ENCODE measurements at places on chromosomes 1 and 21.

DNA sequence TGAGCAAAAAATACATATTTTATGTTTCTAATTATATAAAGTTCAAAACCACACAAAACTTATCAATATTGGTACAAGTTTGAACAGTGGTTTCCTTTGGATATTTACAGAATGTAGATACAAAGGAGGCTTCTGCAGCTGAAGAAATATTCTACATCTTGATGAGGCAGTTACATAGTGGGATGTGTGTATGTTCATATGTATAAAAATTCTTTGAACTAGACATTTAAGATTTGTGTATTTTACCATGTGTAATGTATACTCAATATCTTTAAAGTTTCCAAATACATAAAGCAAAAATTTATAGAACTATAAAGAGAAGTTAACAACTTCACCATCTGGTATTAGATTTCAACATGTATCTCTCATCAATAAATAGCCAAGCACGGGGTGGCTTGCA is 80.7 kb upstream of the TNFSF4 start:
- DNase-seq = no peak

DNA sequence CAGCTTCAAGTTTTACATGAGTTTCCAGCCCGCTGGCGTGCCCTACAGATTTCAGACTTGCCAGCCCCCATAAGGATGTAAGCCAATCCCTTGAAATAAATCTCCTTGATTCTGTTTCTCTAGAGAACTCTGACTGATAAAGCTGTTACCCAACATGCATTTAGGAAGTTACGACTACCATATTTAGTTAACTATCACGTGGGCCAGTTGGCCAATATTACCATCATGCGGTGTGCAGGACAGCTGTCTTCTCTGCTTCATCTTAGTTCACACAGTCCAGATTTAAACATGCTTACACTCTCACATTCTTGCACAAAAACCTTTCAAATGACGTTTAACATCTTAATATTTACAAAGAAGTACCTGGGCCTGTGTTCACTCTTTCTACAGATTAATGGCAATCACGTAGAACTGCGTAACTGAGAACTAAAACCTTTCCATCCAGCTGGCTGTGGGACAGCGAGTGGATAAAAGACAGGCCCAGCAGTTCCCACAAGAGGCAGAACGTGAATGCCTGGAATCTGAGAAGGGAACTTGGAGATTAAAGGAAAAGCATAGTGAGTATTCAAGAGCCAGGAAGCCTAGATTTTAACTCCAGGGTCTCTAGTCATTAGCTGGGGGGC is 20.8 kb downstream of the FAM177B start:
- no peak for DNase-seq

- DNase-seq = no peak
Observed at GRCh38 chr1:88052167-88052566, 631.9 kb upstream of the PKN2 start.

DNA sequence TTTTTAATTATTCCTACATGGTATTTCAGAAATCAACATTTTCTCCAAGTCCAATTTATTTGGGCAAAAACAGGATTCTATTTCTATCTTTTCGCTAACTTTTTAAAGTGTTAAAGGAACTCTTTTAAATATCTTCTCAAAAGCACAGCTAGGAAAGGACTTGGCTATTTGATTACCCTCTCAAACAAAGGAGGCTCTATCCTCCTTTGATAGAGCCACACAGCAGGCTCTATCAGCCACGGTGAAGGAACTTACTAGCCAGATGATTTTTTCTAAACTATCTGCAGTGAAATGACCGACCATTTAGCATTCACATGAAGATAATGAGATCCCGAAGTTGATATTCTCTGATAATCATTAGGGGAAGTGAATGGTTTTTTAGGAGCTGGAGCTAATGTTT is 9.1 kb downstream of the ANGPTL7 start:
- no peak for DNase-seq

DNA sequence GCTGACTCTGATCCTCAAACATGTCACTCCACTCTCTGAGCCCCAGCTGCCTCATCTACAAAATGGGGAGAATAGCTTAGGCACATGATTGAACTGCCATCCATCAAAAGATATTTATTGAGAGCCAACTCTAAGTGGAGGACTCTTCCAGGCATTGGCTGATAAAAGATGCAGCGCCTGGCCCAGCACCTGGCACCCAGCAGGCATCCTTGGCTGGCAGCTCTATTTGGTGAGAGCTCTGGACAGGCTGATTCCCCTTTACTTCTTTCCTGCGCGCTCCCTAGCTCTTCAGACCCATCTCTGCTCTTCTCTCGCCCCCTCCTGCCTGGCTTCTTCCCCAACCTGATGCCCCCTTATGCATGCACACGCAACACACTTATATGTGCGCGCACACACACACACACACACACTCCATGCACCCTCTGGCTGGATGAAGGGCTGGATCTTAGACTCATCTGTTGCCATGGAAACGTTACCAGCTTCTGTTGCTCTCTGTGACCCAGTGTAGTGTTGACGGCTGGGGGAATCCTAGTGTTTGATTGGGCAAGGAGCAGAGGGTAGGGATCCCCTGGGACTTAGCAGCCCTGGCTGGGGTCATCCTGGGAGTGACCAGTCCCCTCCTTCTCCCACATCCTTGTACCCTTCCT is 49.3 kb downstream of the VWA5B1 start:
- no peak for DNase-seq

GRCh38 chr1:168391851-168392681 is 111.4 kb downstream of the TBX19 start:
- no peak for DNase-seq
